HepG2 (cell line): ENCODE measurements at places on chromosomes 1 and 21. TPM values are rescaled to one million over a fixed set of nuclear protein-coding genes. Genes with fewer than 3 reads are reported as not detected.

Gene ANKRD35
- total RNA-seq = 0.02 TPM in 1 of 2 replicates, not detected in the other

GRCh38 chr1:179178950-179179349, 50.5 kb downstream of the ABL2 start:
- DNase-seq = no peak

Gene OR2G6
- not detected in 2 replicates for total RNA-seq

DNA sequence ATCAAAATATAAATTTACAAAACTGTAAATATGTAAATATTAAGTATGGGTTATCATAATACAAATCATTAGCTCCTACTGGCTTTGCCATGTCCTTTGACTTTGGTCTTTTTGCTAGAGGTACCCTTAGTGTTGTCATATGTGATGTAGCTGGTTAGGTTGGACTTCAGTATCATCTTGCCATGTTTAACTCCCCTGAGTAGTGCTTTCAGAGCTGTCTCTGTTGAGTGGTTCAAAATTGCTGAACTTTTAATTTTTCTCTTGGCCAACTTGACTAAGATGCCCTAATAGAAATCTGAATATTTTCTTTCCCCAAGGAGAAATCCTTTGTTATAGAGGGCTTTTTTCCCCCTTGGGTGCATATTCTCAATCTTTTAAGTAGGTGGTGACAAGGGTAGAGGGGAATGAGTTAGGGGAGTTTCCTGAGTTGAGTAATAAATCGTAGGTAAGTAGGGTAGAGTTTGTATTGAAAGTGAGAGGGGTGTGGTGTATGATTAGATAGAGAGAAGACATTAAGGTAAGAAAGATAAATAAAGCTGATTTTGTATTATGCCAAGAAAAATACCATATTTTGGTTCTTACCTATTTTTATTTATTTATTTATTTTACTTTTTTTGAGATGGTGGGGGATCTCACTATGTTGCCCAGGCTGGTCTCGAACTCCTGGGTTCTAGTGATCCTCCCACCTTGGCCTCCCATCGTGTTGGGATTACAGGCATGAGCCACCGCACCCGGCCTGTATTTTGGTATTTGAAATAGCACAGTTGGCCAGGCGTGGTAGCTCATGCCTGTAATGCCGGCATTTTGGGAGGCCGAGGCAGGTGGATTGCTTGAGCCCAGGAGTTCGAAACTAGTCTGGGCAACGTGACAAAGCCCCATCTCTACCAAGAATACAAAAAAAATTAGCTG, 21.8 kb downstream of the RPRD2 start:
- DNase-seq = no peak

- no peak for DNase-seq
These were observed 228.9 kb downstream of the TNR start for GRCh38 chr1:175514387-175514953.

Gene DCST1
- not detected in 2 replicates for total RNA-seq

Gene MSH4
- 0.09 TPM in 1 of 2 replicates, not detected in the other for total RNA-seq

Gene KIF17
- total RNA-seq = 0.24 and 0.25 TPM in 2 replicates

GRCh38 chr1:58607391-58607790, 30.3 kb upstream of the TACSTD2 start:
- DNase-seq = no peak

Gene KCNH1
- total RNA-seq = not detected in 2 replicates

DNA sequence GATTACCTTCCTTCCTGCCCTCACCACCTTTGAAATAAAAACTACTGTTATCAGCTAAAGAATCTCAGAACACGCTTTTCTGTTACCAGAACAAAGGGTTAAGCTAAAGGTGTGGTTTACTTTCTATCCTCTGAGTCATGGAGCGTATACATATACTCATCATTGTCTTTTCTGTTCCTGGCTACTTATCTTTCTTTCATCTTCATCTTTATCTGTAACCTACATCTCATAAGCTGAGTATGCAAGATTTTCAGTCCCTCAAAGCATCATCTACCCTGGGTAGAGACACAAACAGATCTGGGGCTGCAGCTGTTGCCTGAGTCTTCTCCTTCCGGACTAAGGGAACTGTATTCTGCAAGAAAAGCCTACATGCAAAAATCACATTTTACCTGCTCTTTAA, 75.6 kb downstream of the LMO4 start:
- no peak for DNase-seq

GRCh38 chr1:11314959-11315358, 42.0 kb downstream of the UBIAD1 start:
- DNase-seq = no peak

GRCh38 chr1:5740865-5741860, 251.1 kb downstream of the NPHP4 start:
- no peak for DNase-seq

- DNase-seq = no peak
These were observed at the start of gene NT5C1A for GRCh38 chr1:39671793-39672550. Gene NT5C1A, minus strand, starts transcription at chr1:39672107. Its CDS starts 69 bp downstream, at chr1:39672038.

DNA sequence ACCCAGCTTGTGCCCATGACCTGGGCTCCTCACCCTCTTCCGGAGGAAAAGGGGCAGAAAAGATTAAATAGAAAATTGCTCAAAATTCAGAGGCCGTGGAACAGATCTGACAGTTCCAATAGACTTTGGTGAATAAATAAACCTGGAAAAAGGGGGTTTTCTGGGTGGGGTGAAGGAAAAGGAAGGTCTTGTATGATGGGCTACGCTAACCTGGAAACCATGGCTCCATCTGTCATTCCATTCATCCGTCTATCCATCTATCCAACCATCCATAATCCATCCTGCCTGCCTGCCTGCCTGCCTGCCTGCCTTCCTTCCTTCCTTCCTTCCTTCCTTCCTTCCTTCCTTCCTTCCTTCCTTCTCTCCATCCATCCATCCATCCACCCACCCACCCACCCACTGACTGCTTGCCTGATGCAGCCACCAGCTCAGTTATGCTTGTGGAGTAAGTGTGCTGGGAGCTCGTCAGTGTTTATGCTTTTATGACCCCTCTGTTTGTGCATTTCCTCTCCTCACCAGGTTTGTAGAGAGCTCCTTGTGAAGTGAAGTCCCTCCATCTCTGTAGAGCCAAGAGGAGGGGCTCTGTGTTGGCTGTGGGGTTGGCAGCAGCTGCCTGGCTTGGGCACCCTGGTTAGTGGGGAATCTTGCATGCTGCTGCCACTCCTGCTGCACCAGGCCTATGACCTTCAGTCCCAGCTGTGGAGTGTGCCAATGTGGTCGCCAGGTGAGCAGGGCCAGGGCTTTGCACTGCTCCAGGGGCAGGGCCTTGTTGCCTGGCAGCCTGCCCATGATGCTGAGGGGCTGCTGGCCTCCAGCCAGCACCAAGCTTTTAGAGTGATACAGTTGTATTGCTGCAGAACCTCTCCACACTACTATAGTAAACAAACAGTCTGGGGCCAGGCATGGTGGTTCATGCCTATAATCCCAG, 16.0 kb upstream of the POU3F1 start:
- DNase-seq = no peak

GRCh38 chr21:34080710-34081109, 7.3 kb downstream of the MRPS6 start:
- no peak for DNase-seq

DNA sequence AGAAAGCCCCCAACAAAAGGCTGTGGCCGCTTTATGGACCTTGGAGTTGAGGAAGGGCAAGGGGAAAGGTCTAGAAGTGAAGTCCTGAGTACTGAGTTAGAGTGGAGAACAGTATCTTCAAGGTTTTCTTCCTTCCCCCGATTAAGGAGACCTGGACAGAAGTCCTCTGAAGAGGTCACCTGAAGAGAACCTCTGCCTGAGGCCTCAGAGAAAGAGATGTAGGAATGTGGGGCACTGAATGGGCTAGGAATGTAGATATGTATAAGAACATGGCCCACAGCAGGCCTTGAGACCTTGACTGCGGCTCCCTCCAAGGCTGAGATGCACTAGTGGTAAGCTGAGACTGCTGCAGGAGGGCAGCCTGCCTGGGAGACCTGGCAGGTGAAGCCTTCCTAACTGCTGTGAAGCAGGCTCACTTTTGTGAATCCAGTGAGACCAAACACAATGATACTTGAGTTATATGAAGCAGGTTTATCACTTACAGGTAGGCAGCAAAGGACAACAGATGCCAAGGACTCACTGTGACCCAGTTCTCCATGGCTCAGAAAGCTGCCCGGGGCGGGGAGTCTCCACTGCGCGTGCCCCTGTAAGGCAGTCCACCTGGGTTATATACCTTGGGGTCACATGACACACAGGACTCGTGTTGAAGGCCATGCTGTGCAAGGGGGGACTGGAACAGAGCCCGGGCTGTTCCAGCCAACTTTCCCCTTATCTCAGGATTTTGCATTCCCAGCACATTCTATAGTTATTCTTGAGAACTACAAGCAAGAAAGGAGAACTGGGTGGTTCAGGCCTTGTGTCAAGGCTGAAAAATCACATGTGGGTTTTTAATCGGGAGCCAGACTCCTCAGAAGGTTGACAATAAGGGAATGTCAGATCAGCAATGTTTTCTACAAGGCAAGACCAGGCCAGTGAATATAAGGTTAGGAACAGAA, 78.8 kb upstream of the PPM1J start:
- no peak for DNase-seq

GRCh38 chr1:8740034-8740449, 77.4 kb downstream of the RERE start:
- peak; percentile 98 for DNase-seq

DNA sequence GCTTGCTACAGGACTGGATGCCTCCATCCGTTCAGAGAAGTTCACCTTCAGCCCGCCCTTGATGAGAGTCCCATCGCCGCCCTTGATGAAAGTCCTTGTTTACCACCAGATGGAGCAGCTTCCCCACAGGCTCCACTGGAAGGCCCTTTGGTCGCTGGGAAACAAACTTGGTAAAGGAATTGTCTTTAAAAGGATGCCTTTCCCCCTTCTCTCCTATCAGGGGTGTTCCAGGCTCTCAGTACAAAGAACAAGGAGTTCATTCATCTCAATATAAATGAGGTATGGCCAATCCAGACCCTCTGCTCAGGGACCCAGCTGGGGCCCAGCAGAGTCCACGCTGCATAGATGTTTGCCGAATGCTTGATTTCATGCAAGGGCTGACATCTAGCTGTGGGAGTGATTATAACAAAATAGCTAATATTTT, 50.8 kb downstream of the CAPN9 start:
- DNase-seq = peak; percentile 62

DNA sequence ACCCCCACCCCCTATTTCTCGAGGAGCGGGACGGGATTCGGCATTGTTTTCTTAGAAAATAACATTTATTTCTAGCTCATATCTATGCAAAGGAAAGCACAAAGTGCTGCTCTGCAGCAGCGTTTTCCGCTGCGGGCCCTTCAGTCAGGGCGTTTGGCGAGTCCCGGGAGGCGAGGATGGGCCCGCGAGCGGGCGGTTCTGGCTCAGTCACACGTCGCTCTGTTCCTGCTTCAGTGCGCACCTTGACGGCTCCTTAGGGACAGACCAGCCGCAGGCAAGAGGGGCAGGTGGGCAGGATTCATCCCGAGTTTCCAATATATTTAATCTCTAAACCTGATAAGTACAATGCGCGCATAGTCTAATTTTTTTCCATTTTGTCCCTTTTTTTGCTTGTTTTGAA, 5.7 kb downstream of the DMRTA2 start:
- DNase-seq = no peak

DNA sequence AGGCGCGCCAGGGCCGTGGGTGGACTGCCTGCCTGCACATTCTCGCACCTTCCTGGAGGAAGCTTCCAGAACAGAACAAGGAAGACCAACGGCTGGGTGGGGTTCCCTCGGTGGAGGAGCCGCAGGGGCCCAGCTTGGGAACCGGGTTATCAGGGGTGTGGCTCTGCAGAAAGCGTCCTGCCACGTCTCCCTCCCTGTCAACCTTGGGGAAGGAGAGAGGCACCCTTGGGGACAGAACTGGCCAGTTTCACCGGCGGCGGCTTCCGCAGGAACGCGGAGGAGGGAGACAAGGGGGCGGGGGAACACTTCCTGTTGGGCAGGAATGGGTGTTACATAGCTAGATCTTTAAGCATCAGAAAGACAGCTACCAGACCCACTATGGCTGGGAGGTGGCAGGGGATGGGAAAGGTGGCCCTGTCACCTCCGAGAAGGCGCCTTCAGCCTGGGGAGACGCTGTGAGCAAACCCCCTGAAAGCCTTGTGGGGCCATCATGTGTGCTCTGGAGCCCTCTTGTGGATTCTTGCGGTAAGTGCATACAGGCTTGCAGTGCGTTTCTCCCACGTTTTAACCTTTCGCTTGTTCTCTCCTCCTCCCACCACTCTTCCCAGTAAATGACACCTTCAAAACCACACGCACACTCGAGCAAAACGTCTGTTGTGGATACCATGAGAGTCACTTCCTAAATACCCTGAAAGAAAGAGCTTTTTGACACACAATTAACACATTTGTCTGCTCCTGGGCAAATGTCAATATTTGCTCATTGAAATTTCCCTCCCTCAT, 3.8 kb upstream of the PLEKHA6 start:
- DNase-seq = peak; percentile 50

Gene ST6GALNAC3
- not detected in 2 replicates for total RNA-seq

DNA sequence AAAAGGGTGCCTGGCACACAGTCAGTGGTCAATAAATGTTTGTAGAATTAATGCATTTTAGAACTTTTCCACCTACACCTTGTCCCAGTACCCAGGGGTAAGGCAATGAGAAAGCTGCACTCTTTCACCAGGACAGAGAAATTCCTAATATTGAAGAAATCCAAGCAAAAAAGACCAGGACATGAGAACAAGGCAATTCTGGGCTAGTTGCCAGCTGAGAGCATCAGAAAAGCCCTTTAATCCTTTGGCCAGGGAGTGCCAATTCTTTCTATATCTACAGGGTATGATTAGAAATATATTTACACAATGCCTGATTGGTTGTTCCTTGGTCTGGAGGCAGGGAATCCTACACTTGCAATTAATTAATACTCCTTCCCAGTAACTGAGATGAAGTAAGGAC, 492.4 kb upstream of the NFIA start:
- DNase-seq = no peak

Gene SPRR2B
- total RNA-seq = not detected in 2 replicates

DNA sequence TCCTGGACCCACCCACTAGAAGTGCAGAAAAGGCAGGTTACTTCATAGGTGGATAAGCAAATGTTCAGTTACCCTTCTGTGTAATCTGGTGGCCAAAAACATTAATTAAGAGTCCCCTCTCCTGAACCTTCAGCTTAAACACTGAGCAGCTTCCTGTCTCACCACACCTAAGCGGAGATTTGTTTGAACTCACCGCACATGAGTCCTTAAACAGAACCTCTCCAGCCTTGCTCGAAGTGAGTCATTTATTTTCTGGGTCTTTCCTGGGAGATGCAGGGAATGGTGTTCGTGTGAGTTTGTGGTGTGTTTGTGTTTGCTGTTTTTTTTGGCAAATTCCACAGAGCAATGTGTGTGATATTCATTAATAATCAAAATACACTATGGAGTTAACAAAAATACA, 7.6 kb upstream of the FNBP1L start:
- DNase-seq = peak; percentile 71

Gene DNASE2B
- total RNA-seq = not detected in 2 replicates

DNA sequence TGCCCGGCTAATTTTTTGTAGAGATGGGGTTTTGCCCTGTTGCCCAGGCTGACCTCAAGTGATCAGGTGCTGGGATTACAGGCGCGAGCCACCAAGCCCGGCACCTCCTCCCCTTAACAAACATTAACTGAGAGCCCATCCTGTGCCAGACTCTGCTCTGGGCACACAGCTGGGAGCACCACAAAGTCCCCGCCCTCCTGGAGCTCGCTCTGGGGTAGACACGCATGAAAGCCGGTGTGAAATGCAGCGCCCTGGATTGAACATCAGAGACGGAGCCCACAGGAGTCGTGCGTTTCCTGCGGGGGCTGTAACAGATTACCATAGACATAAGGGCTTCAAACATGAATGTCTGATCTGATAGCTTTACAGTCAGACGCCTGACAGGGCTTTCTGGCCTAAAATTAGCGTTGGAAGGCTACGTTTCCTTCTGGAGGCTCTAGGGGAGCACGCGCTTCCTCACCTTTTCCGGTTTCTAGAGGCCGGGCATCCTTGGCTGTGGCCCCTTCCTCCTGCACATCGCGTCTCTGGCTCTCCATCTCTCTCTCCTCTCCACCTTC, 14.3 kb downstream of the SLC27A3 start:
- no peak for DNase-seq
